ENCODE measurements at places on chromosomes 1 and 21.

GRCh38 chr1:235304549-235305451 lies 23.2 kb downstream of the ARID4B start:
- DNase-seq, result no peak

DNA sequence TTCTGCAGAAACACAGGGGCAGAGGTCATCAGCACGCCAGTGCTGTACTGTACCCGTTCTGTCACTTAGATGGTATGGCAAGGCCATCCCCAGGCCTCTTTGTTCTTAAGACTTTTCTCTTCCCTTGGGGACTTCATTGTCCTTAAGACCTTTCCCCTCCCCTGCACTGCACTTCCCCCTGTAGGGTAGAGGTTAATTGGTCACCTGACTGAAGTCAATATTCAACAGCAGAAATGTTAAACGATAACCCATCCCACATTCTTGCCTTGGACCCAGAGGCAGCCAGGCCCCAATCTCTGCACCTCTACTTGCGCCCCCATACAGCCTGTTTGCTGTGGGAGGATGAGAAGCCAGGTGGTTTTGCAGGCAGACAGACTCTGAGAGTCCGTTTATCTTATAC lies 10.2 kb downstream of the PHGDH start:
- DNase-seq, result no peak

GRCh38 chr1:24411963-24412362 lies 1.6 kb downstream of the STPG1 start:
- no peak for DNase-seq

DNA sequence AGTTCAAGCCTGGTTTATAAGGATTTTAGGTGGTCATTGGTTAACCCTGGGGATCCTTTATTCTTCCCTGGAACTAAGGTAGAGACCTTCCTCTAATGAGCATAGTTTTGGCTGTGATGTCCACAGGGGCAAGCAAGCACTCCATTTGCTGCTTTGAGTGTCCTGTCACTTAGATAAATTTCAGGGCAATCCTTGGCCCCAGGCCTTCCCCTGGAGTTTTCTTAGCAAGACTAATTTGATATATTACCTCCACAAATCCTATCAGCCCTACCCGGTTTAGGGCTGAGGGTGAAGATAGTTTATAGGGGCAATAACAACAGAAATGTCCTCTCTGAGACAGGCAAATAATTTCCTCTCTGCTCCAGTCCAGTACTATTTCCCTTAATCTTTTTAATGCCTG lies 166.6 kb downstream of the CYYR1 start:
- DNase-seq, result no peak

All from T-helper 2 cell treated with Interferon-gamma antibody and Interleukin-4, amounts not matched to agents 5 μg/mL and 100 μg/mL, for 36 hours (primary cell).